ENCODE measurements at places on chromosomes 1 and 21.

DNA sequence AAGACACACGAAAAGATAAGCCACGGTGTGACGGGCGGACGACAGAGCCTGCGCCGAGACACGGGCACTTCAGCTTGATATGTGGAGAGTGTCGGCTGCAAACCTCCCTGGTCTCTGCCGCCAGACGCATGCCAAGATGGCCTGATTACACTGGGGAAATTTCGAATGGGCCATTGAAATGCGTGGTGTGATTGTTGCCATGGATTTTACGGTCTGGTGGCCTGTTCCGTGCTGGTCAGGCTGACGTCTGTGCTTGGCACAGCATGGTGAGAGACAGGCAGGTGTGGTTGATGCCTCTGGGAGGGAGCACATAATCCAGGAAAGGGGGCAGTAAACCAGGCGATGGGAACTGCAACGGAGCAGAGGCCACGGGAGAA lies 105.6 kb upstream of the TMPRSS2 start:
- no peak for DNase-seq

- DNase-seq, result no peak
Observed at GRCh38 chr1:30273456-30273855, 449.9 kb downstream of the MATN1 start.

- no peak for DNase-seq
Observed at GRCh38 chr1:163258181-163258580, 55.5 kb upstream of the RGS5 start.

DNA sequence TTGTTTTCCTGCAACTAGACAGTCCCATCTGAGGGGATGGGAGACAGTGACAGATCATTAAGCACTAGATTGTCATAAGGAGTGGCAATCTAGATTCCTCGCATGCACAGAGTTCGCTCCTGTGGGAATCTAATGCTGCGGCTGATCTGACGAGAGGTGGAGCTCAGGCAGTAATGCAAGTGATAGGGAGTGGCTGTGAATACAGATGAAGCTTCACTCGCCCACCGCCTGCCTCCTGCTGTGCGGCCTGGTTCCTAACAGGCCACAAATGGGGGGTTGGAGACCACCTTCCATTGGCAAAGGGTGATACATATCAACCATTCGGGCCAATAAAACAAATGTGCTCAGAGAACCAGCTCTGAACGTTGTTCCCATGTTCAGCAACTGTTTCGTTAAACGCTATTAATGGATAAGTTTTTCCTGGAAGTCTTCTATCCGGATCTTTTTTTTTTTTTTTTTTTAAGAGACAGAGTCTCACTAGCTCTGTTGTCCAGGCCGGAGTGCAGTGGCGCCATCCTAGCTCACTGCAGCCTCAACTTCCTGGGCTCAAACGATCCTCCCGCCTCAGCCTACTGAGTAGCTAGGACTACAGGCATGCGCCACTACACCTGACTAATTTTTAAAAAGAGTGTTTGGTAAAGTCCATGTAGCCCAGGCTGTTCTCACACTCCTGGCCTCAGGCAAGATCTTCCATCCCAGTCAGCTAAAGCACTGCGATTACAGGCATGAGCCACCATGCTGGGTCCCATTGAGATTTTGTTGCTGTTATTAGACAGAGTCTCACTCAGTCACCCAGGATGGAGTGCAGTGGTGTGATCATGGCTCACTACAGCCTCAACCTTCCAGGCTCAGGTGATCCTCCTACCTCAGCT lies 8.7 kb upstream of the RSRP1 start:
- no peak for DNase-seq

DNA sequence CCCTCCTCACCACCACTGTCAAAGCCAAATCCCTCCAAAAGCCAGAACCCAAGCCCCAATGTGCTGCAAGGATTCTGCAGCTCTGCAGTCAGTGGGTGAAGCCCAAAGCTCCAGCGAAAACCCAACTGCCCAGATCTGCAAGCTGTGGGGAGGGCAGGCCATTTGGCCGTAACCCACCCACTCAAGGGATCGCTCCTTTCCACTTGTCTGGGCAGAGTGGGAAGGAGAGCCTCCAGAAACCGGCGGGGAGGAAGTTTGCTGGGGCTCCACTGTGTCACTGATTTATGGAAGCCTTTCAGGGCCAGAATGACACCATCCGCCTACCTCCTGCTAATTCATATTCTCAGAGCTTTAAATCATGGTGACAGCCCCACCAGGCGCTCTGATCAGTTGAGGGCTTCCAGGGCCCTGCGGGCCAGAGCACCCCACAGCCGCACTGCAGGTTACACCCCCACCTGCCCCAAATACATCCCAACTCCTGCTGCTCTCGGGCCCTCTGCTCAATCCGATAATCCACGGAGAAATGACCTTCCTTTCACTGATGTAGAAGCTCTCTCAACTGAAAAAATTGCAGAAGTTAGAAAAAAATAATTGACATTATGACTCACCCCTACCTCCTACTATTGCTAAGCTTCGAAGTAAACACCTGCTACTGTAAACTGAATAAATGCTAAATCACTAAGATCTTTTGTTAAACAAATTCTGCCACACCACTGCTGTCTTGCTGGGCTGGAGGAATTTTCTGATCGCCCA lies 40.6 kb upstream of the RAB4A start:
- DNase-seq, result no peak

DNA sequence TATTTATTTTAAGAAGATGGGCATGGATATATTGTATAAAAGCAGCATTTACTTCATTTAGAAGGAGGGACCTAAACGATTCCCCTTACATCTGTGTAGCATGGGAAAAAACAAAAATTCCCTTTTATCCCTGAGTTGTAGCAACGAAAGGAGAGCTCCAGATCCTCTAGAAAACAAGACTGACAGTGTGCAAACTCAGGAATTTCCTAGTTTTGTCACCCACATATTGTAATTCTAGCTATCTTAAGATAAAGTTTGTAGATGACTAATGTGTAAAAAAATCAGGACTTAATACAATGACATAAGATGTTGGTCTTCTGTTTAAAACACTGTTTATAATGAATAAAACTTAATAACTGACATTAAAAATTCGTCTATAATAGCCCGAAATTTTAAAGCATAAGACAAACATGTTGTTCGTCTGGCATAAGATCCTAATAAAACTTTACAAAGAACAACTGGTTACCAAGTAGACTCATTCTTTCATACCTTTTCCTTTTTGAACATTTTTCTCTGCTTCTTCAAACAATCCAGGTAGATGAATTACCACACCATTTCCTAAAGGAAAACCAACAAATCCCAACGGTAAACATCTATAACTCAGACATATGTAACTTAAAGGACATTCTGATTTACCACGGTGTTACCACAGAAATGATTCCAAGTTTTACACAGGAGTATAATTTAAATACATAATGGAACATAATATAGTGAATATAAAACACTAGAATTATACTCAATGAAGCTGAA lies 15.2 kb downstream of the ADSS2 start:
- DNase-seq, result no peak

DNA sequence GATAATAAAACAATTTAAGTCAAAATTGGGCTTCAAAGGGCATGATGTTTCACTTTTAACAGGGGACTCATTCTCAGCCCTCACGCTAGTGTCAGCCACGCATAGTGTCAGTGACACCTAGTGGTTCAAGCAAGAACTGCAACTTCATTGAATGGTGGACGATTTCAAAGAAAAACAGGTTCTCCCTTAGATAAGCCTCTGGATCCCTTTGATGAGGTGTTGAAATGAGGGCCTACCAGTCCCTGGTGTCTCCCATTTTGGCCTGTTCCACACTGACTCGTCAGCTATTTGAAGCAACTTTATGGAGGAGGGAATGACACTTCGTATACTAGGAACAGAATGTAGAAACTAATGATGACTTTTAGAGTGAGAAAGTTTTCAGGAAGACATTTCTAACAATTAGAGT lies 56.2 kb downstream of the FCRL5 start:
- DNase-seq, result peak; percentile 14

DNA sequence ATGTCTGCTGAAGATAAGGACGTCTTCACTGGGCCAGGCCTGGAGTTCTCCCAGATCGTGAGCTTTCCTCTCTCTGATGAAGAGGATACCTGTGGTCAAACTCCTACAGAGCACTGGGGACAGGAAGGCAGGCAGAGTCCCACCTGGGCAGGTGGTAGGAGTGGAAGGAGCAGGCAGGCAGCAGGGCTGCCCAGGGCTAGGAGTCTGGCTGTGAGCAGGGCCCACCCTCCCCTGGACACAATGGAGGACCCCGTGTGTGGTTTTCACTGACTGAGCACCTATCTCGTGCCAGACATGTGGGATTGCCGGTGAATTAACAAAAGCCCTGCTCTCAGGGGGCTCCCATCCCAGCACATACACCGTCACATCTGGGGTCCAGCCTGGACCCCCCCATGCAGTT lies 4.9 kb upstream of the SAMD11 start:
- DNase-seq, result no peak

DNA sequence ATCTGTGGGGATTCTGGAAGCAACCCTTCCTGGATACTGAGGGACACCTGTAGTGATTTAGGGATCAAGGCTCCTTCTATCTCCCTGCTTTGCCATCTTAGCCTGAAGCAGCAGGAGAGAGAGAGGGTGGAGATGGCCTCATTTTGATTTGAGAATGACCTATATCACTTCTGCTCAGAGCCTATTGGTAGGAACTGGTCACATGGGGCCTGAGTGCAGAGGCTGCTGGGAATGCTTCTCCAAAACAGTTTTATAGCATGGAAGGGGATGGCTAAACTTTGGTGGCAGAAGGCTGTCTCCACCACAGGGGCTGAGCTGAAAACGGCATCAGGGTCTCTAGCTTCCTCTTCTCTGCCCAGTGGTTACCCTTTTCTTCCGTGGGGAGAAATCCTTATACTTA lies 105.8 kb downstream of the TBX19 start:
- DNase-seq, result no peak

DNA sequence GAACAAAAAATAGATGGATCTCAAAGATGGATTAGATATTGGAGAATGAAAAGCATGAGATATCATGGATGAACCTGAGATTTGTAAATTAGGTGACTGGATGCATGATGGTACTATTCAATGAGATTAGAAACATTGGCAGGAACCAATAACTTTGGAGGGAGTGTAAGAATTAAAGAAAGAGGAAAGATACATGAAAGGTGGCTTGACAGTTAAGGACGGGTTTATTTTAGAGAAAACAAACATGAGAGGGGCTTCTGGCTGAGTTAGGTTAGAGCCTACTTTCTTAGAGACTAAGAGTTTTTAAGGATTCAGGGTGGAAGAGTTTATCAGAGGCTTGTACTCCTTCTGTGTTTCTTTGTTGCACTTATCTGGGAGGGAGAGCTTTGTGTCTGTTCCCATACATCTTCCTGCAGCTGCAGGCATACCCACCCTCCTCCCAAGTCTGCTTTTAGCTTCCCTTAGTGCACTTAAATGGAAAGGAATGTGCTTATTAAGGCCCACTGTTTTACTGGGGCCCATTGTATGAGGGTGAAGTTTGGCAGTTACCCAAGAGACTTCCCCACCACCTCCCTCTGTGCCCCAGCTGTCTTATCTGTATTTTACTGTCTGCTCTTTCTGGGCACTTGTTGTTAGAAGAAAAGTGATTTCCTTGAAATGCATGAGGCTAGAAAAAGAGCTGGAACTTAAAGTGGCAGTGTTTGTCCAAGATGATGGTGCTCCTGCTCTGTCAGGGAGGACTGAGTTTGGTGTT lies 26.1 kb upstream of the CR2 start:
- no peak for DNase-seq

DNA sequence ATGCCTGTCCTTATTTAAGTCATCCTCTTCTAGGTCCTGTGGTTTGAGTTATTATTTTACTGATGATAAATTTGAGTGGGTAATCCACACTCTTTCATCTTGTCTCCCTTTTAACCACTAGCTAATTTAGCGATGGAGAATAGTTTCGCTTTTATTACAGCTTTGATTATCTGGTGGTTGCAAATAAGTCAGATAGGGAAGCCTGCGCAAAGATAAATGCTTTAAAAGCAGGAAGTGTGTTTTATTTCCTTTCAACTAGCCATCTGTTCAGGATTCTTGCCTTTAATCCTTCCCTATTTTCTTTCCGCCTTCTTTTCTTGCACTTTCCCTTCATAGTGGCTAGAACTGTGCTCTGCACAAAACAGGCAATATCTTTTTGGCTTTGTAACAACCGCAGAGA lies 129.0 kb downstream of the TGFB2 start:
- DNase-seq, result no peak

DNA sequence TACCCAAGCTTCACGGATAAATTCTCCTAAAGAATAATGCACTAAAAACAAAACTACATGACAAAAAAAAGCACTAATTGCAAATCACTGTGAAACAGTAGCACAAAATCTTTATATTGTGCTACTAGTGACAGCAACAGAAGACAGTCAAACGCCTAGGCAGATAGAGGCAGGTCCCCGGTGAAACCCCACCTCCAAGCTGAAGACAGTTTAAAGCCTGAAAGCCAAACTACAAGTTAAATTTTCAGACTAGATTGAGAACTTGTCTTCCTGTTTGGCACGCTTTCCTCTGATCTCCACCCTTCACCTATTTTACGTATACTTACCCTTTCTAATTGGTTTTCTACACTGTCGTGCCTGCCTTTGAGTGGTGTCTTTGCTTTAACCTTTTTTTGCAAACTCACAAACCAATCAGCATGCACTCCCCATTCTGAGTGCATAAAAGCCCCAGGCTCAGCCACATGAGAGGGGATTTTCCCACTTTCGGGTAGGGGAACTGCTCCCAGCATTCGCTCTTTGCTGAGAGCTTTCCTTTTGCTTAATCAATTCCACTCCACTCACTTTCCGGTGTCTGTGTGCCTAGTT lies 3.6 kb upstream of the BACH1 start:
- no peak for DNase-seq

DNA sequence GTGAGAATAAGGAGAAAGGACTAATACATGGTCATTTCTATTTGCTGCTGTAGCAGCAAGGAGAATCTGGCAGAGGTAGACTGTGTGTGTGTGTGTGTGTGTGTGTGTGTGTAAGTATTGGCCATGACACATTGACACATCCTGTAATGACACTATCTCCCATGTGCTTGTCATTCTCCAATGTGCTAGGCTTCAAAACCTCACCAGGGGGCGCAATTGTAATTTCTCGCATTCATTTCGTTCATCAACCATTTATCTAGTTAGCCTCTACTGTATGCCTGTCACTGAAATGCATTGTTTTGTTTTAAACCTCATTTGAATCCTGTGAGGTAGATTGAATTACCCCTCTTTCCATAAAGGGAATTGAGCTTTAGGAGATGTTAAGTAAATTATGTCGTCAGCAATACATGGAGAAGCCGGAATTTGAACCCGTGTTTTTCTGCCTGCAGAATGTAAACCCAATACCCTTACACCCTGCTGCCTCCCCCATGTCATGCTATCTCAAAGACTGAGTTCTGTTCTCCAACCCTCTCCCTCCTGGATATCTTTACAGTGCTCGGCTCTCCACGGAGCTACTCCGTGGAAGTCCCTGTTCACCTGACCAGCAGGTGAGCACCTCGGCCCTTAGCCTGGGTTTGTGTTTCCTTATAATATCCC lies 100.8 kb downstream of the UCK2 start:
- DNase-seq, result peak; percentile 57

GRCh38 chr1:208536212-208536611 lies 292.0 kb upstream of the PLXNA2 start:
- DNase-seq, result no peak

- no peak for DNase-seq
Observed at GRCh38 chr1:65896721-65897120, 104.0 kb downstream of the PDE4B start.

GRCh38 chr1:22777388-22778057 lies 66.9 kb downstream of the EPHB2 start:
- DNase-seq, result no peak

- DNase-seq, result no peak
Observed at GRCh38 chr21:28602546-28602945, 390.1 kb downstream of the LTN1 start.

Data from NCI-H1048 (cell line).